Stimulated activated CD4-positive, alpha-beta T cell treated with anti-CD3 and anti-CD28 coated beads, TNF-alpha, amount 100 ng/mL, for 48 hours (primary cell): ENCODE measurements at places on chromosomes 7 and 10.

DNA sequence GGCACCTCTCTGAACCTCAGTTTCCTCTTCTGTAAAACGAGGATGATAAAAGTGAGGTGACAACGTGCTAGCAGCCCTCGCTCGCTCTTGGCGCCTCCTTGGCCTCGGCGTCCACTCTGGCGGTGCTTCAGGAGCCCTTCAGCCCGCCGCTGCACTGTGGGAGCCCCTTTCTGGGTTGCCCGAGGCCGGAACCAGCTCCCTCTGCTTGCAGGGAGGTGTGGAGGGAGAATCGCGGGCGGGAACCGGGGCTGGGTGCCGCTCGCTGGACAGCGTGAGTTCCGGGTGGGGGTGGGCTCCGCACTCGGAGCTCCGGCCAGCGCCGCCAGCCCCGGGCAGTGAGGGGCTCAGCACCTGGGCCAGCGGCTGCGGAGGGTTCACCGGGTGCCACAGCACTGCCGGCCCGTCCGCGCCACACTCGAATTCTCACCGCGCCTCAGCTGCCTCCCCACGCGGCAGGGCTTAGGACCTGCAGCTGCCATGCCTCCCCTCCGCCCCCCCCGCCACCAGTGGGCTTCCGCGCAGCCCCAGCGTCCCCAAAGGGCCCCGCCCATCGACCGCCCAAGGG, 24.3 kb upstream of the ACSL5 start:
- no peak for DNase-seq

GRCh38 chr10:56585447-56586171, 224.6 kb upstream of the ZWINT start:
- no peak for DNase-seq

DNA sequence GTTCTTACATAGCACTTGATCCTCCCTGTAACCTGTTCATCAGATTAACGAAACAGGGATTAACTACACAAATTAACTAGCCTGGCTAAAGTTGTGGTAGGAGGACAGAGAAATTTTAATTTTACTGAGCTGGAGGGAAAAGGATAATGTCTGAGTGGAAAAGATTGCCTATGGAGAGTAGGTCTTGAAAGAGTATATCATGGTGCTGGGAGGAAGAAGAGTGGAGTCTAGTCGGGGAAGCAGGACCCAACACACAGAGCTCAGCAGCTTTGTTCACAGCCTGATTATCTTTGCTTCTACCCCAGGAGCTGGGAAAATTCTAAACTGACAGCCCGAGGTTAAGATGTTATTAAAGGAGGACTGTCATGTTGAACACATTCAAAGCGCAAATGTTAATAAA, 6.1 kb upstream of the KDM7A start:
- DNase-seq: no peak

- DNase-seq: no peak
These were observed 32.1 kb upstream of the GTF2I start for GRCh38 chr7:74625446-74625845.

DNA sequence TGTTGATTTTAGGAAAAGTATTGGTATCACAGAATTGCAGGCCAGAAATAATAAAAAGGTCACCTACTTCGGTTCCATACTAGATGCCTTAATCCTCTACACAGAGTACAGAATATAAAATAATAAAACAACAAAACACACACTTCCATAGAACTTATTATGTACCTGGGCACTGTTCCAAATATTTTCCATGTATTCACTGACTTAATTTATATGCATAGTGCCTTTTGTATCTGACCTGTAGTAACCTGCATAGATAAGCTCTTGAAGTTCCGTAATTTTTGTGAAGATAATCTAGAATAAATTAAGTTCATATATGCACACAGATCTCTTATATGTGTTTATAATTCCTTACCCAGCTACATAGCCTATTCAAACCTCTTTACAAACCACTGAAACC, 78.3 kb downstream of the RAPGEF5 start:
- no peak for DNase-seq
